ENCODE measurements at places on chromosomes 16 and 17.

- DNase-seq, result no peak
These were observed 810 bp downstream of the CYGB start for GRCh38 chr17:76536511-76537287.

GRCh38 chr17:63274146-63274545, 172.0 kb downstream of the CYB561 start:
- peak; percentile 62 for DNase-seq

- no peak for DNase-seq
These were observed 40.9 kb downstream of the B9D1 start for GRCh38 chr17:19321481-19322128.

- DNase-seq, result no peak
These were observed 1.9 kb upstream of the CCDC102A start for GRCh38 chr16:57538235-57538721.

- DNase-seq, result no peak
These were observed 485.5 kb downstream of the WWOX start for GRCh38 chr16:78584991-78585390.

DNA sequence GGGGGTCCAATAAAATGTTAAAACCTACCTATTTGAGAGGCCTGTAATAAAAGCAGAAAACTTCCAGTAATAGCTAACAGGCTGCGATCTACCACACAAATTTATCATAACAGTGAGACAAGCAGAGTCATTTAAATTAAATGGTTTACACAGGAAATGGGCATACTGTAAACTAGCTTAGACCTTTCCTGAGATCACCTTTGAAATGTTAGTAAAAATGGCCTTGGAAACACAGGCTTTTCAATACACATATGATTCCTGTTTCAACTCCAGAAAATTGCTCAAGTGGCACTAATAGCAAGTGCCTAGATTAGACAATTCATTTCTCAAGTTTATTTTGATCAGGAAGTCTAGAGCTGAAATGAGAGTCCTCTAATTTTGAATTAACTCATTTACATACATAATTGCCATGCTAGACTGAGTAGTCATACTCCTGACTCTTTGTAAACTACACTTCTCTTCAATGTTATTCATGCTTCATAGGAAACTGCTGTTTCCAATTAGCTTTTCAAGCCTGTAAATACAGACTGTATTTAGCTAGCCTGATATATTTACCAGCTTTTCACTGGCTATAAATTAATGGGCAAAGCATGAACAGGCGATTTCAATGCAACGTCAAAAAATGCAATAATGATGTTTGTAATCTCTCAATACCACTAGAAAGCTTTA, 43.3 kb downstream of the PARN start:
- DNase-seq, result peak; percentile 9

Measured in EH (cell line).